ENCODE measurements at places on chromosomes 12 and 14.

GRCh38 chr14:64235652-64236640 lies 58.2 kb downstream of the ESR2 start:
- no peak for DNase-seq

DNA sequence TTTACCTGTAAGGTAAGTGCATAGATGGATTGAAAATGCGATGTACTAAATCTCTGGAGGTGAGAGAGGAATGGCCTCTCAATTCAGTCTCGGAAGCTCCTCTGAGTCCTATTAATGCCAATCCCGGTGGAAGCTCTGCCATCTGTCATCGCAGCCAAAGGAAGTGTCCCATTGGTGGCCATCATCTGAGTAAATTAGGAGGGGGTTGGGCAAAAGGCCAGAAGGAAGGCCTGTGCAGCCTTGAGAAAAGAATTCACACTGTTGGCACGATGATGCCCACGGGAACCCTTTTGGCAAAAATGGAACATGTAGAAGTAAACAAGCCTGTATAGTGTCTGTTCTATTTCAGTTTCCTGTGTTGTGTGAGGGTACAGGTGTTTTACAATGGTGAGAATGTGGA lies 494.8 kb downstream of the NELL2 start:
- DNase-seq, result no peak

DNA sequence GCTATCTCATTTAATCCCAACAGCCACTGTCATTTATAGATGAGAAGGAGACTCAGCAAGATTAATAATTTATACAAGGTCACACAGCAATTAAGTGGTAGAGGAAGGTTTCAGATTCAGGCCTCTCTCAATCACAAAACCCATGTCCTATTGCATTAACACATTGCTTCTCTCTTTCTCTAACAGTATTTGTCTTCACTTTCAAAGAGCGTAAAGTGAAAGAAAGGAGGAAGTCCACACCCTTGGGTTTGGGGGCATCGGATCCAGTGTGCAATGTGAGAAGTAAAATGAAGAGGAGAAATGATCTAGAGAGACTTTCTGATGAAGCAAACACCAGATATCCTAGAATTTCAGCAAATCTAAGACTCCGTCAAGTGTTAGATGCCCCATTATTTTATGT lies 7.0 kb upstream of the VRK1 start:
- no peak for DNase-seq

GRCh38 chr12:84276215-84276614 lies 636.4 kb downstream of the SLC6A15 start:
- no peak for DNase-seq

- DNase-seq, result peak; percentile 14
Observed at GRCh38 chr12:105858981-105859710, 279.6 kb downstream of the NUAK1 start.

DNA sequence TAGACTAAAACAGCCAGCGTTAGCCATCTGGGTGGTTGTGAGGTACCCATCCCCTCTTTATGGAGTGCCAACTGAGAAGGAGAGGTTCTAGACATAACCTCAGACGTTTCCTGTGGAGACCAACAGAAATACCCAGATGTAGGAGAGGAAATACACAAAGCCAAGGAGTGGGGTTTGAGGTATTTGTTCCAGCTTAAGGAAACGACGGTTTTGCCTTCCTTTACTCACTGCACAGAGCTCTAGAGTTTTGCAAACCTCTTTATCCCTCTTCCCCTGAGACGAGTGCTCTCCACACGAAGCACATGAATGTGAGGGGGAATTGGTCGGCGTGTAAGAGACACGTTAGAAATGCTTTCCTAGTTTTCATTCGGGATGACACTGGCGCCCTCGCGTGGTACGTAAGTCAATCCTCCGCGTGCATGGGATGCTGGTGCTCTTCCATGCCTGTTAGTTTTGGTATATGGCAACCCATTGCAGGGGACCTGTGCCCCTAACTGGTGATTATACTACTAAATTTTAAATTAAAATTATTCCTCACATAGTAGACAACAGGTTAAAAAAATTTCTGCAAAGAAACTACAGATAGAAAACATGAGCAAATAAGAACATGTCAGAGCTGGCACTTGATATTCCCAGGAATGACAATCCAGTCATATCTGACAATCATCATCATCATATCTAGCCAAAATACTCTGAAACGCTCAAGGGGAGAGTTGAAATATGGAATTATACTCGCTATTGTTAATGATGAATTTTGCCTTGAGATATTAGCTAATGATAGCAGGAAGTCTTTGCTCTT lies 121.7 kb downstream of the PPM1H start:
- DNase-seq, result peak; percentile 75

DNA sequence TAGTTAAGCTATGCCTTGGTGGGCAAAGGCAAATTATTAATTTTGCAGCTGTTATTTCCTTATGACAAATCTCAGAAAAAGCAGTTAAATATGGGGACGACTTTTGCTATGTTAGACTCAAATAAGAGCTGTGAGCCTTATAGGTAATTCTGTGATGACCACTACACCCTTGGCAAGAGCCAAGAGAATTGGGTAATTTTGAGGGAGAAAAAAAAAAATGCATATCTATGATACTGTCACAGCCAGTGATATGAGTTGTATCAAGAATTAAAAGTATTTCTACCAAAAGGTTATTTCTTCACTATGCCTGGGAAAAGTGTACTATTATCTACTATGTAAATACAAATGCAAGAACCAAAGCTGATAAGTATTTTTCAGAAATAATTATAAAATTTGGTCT lies 43.9 kb downstream of the SCAF11 start:
- DNase-seq, result no peak

GRCh38 chr12:124568431-124569374 lies 1.3 kb upstream of the NCOR2 start:
- DNase-seq, result peak; percentile 96

DNA sequence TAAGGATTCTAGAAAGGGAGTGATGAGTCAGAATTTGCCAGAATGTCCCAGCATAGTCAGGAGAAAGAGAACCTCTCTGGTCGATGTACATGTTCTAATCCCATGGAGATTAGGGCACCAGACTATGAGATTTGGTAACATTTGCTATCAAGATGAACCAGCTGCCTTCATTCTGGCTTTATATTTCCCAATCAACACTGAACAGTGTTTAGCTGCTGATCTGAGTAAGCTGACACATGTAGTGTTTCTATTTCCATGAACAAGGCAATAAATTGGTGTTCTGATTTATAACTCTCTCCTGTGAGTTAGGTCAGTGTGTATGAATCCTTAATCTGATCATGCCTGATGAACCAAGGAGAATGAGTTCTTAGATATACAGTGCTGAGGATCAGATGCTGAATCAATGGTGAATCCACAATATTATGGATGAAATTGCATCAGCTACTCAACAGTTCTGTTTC lies 158.0 kb upstream of the AMIGO2 start:
- DNase-seq, result peak; percentile 63

- no peak for DNase-seq
Observed at GRCh38 chr12:39389399-39390150, 53.3 kb downstream of the KIF21A start.

DNA sequence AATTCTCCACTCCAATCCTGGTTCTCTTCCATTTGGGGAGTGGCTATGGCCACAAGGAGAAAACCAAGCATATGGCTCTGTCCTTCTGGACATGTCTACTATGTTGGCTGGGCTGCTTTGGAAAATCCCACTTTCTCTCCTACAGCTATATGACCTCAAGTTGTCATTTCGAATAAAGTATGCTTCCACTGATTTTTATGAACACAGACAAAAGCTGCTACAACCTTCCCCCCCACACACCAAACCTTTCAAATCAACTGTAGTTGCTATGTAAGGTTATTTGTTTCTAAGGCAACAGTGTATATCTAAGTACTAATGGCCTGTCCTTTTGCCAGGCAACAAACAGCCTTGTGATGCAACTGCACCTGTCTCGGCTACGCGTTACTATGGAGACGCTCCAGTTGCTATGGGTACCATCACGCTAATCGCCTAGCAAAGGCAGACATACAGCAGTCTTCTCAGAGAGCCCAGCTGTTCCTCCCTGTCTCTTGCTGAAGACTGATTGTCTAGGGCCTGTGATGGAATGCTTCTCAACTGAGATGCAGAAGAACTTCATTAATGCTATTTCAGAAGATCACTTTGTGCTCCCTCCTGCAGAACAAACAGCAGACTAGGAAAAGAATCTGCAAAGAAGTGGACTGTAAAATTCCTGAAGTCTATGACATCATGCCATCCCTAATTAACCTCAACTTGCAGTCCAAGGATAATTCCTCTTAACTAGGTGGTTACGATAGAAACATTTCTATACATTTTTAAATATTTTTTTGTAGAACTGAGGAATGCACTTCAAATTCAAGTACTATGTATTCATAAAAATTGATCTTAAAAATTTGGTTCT lies 67.6 kb downstream of the FOXN3 start:
- no peak for DNase-seq

GRCh38 chr12:3335078-3335487 lies 155.9 kb upstream of the PRMT8 start:
- no peak for DNase-seq

DNA sequence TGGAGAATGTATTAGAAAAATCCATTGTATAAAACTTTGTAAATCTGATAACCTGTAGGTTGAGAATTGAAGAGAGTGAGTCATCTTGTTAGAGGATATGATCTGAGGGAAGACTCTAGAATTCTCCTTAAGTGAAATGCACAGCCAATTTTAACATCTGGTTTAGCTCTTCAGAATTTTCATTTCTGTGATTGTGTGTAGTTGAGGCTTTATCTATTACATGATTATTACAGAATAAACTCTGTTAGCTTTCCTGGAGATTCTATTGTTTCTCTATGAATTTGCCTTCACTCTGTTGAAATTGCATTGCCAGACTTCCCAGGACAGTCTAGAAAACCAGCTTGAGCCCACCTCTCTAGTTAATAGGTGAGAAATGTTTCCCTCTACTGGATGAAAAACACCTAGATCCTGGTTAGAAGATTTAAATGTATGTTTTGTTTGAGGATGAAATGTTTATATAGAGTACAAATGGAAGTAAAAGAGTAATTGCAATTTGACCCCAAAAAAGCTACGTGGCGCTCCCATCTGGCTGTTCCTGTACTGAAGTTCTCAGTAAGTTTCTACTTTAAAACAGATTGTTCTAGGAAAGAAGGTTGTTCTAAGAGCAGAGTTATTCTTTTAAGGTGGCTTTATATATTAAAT lies 2.9 kb downstream of the NUDT4 start:
- no peak for DNase-seq

GRCh38 chr14:44846232-44846824 lies 115.4 kb downstream of the KLHL28 start:
- peak; percentile 48 for DNase-seq

DNA sequence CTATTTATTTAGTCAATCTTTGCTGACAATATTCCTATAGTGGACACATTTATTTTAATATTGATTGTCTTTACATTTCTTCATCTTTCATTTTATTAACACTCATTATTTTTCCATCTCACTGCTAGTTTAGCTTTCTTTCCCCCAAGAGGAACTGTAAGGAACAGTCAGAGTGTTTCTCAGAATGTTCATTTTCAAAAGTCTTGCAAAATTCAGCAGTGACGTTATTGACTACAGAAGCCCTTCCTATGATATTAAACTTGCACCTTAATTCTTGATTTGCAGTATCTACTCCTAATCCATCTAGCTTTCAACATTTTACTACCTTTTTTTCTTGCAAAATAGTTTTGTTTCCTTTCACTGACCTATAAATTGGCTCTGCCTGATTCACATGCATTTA lies 13.0 kb downstream of the CLEC2B start:
- no peak for DNase-seq

DNA sequence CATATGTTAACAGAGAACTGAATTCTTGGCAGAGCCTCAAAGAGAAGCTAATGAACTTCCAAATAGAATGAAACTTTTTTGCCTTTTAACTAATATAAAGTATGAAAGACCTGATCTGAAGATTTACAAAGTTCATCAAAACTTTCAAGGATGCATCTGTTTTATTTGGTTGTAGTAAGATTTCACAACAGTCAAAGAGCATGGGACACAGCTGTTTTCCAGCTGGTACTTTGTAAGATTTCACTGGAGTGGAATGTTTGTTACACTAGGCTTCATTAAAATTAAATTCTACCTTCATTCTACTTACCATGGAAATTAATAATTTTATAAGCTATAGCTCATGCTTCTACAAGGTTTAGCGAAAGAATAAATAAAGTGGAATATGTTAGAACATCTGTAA lies 351.2 kb downstream of the SLC6A15 start:
- DNase-seq, result peak; percentile 50

DNA sequence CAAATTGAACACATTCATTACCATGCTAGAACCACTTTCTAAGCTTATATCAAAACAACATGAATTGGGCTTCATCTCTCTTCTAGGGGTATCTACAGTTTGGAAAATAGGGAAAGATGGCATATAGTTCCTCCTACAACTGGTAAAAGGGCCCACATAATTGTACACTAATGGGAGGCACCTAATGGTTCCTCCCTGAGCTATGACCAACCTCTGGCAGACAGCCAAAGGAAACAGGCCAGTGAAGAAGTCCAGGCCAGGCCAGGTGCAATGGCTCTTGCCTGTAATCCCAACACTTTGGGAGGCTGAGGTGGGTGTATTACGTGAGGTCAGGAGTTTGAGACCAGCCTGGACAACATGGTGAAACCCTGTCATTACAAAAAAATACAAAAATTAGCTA lies 23.2 kb upstream of the APOF start:
- DNase-seq, result no peak
